Caco-2 (cell line): ENCODE measurements at places on chromosomes 5 and 9.
A peak's percentile ranks its signal among the peaks of the same experiment; 100 is the strongest.

DNA sequence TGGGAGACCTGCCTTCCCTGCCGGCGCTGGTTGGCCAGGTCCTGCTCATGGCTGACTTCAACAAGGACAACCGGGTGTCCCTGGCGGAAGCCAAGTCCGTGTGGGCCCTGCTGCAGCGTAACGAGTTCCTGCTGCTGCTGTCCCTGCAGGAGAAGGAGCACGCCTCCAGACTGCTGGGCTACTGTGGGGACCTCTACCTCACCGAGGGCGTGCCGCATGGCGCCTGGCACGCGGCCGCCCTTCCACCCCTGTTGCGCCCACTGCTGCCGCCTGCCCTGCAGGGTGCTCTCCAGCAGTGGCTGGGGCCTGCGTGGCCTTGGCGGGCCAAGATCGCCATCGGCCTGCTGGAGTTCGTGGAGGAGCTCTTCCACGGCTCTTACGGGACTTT is 10.6 kb downstream of the DIPK1B start:
- DNase-seq = no peak

GRCh38 chr9:114929201-114929600 is 1.2 kb downstream of the TNFSF8 start:
- DNase-seq = no peak

- no peak for DNase-seq
These were observed 16.1 kb downstream of the HNRNPH1 start for GRCh38 chr5:179607160-179607931.

DNA sequence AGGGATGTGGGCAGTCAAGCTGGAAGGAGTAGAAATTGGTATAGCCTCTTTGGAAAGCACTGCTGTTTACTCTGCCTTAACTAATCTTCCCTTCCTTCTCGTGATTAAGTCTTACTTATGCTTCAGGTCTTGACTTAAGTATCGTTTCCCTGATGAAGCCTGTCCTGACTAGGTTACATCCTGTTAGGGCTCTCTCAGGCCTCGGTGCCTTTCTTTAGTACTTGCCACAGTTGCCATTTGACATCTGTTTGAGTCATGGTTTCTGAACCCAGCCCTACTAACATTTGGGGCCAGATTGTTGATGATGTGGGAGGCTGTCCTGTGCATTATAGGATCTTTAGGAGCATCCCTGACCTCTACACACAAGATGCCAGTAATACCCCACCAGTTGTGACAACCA is 94.4 kb downstream of the GAPVD1 start:
- no peak for DNase-seq

DNA sequence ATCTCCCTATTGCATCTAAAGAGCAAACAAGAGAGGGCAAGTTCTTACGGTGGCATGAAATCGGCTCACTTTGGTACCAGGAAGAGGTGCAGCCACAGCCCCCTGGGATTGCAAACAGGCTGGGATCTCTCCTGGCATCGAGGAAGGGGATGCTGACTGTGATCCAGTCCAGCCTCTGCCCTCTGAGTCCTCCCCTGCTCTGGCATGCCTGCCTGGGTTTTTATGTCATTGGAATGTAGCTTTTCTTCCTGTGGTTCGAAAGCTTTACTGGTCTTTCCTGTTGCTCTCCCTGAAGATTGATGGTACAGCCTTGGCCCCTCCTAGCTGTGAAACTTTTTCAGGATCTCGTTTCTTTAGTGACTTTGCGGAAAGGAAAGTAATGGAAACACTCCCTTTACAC is 6.6 kb downstream of the SLC46A2 start:
- DNase-seq = peak; percentile 22

DNA sequence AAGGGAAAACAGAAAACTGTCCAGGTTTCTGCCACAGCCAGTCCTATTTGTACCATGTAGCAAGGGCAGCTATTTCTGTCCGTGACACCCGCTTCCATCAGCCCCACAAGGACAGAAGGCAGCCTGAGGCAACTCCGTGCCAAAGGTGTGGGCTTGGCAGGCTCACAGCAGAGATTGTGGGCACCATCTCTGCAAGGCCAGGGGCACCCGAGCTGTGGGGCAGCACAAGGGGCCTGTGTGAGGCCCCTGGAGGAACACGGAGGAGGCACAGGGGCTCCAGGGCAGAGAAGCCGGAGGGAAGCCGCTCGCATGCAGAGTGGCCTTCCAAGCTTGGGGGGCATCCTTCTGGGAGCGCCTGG is 43.5 kb downstream of the COL23A1 start:
- no peak for DNase-seq

GRCh38 chr9:110521206-110521605 is 58.3 kb downstream of the SVEP1 start:
- no peak for DNase-seq

GRCh38 chr5:85921590-85921989 is 696.2 kb upstream of the COX7C start:
- DNase-seq = no peak

DNA sequence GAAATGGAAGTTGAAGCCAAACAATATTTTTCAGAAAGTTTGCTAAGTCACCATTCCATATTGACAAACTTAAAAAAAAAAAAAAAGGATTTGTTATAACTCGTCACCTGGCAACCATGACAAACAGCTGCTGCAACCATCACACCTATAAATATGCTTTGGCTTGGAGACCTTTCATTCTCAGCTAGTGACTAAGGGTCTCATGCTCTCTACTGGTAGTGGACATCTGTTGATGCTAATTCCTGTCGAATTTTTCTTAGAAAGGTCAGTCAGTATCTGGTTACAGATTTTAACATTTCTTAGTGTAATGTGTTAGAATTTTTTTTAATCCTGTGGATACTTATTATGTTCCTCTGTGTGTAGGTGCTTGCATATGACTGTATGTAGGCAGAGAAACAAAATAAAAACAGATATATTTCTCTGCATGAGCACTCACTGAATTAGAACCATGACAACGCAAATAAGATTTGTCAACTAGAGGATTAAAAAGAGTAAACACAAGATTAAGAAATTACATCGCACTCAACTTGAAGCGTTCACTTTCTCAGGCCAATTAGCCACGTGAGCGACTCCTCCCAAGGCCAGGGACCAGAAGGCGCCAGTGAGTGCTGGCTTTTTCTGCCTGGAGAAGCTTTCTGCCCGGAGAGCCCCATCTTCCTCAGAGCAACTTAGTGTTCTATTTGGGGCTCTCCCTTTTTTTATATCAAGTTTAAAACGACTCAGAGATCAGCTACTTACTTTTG is 27.0 kb upstream of the ZNF622 start:
- no peak for DNase-seq

DNA sequence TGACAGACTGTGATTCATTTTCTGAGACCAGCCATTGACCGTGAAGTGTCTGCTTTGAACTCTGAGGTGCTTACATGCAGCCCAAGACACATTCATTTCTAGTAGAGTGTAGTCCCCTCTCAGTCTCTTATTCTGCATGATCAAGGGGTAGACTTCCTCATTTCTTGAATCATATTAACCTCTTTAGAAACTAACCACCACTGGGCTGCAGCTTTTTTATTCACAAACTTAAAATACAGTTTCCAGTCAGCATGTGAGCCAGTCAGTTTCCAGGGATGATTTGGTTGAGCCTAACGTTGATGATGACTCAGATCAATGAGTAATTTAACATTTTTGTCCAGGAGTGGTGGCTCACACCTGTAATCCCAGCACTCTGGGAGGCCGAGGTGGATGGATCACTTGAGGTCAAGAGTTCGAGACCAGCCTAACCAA is 59.2 kb downstream of the OTULIN start:
- DNase-seq = no peak

DNA sequence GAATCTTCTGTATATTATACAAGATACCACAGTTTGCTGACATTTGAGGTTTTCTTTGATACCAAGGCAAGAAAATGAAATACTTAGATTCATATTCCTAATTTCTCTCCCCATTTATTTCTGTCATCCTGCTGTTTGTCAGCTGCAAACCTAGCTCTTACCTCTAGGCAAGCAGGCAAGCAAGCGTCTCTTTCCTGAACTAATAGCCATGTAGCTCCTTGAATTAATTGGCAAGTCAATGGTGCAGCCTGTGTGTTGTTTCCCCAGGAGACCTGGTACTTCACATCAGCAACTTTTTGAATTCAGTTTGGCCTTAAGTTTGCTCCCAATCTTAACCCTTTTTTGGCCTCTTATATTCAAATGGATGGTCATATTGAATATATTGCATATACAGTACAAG is 573.6 kb upstream of the ARRDC3 start:
- DNase-seq = no peak

- DNase-seq = no peak
These were observed 33.7 kb downstream of the ABITRAM start for GRCh38 chr9:108967916-108968315.
